ENCODE measurements at places on chromosomes 1 and 21.
A peak's percentile ranks its signal among the peaks of the same experiment; 100 is the strongest.

DNA sequence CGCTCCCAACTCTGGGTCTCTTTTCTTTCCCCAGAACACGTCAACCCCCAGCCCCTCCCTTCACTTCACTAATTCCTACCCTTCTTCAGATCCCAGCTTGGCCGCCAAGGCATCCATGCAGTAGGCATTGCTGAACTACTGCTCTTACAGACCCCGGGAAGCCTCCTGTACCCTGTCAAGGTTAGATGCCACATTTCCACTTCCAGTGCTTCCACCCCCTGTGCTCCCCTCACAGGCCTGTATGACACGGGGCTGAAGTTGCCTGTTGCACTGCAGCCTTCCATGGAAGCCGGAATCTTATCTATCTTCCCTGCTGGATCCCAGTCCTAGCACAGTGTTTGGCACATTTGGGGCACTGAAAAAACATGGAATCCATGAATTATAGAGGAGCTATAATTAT, 99.0 kb upstream of the SOD1 start:
- DNase-seq, result no peak

DNA sequence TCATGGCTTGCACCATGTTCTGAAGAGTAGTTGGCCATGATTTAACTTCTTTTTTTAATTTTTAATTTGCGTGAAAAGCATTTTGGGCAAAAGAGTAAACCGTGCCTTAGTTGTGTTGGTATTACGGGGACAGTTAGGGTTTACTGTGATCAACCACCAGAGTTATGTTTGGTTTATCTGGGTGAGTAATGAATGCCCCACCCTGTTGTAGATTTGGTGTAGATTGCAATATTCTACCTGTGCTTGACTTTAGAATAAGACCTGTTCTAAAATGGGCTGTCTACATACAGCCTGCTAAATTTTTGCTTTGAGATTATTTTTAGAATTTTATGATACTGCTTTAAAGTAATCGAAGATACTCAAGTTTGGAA, 1.4 kb downstream of the USP25 start:
- DNase-seq, result no peak

DNA sequence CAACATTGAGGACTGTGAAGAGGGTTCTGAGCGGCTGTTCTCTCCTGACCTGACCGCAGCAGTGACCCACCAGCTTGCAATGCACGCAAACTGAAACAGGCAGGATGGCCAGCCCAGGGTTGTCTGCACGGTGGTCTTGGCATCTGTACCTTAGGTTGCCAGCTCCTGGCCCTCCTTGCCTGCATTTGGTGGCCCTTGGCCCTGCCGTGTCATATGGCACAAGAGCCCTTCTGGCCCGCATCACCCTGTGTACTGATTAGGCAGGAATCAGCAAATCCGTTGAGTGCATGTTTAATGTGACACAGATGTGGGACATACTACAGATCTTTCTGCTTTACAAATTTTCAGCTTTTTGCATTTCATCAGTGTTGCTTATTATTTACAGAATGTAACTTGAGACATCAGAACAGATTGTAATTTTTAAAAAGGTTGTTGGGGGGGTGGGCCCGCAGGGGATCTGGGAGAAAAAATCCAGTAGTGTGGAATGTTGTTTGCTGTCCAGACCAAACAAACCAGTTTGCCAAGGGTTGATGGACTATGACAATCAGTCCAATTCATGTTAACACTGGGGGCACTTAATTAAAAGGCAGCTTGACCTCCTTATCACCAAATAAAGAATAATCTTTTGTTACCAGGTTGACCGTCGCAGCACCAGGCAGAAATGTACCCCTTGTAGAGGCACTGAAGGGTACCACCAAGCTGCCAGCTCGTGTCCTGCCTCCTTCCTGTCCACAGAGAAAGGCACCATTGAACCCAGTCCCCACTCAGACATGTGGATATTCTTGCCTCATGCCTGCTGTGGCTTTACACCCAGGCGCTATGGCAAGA, 132.6 kb downstream of the DHRS3 start:
- DNase-seq, result no peak

DNA sequence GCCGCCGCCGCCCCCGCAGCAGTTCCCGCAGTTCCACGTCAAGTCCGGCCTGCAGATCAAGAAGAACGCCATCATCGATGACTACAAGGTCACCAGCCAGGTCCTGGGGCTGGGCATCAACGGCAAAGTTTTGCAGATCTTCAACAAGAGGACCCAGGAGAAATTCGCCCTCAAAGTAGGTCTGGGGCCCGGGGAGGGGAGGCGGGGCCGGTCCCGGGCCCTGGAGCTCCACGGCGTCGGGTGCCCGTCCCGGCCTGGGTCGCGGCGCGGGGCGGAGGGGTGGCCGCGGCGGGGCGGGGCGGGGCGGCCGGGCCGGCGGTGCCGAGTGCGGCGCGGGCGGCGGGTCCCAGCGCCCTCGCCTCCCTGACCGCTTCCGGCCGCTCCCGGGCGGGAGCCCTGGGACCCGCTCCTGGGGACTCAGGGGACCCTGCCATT, 646 bp downstream of the MAPKAPK2 start:
- DNase-seq, result peak; percentile 54

DNA sequence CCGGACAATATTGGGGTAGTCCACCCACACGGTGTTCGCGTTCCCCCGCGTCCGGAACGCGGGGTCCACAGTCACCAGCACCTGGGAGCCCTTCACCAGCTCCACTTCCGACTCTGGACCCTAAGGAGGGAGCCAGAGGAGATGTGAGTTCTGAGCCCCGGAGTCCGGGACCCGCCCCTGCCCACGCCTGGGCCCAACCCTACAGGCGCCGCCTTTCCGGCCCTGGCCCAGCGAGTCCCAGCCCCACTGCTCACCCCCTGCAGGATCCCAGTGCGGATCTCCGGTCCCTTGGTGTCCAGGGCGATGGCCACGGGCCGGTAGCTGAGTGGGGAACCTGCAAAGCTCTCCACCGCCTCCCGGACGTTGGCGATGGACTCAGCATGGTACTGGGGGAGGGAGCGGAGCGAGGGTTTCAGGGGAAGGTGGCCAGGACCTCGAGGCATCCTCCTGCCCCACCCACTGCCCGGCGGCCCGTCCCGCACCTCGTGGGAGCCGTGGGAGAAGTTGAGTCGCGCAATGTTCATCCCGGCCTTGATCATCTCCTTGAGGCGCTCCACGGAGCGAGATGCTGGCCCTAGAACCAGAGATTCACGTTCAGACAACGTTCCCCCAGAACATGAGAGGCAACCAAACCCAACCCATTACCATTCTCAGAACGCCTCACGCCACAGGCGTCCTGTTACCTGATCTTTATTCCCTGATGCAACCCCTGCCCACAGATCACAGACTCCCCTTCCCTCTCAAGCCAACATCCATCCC, 5.9 kb downstream of the PKLR start:
- DNase-seq, result no peak
